ENCODE measurements at places on chromosomes 3 and 15.

DNA sequence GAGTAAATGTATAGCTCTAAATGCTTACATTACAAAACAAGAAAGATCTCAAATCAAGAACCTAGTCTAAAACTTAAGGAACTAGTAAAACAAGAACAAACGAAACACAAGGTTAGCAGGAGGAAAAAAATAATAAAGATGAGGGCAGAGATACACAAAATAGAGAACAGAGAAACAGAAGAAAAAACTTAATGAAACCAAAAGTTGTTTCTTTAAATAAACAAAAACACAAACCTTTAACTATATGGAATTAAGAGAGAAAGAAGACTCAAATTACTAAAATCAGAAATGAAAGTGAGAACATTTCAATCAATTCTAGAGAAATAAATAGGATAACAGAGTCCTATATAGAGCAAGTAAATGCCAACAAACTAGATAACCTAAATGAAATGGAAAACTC is 59.6 kb downstream of the DLG1 start:
- no peak for DNase-seq
- no peak overlapping the region for H3K27ac ChIP-seq
- no peak overlapping the region for H3K4me3 ChIP-seq
- H3K27me3 ChIP-seq, result no peaks in the 10 kb centered on the region

- no peak overlapping the region for H3K4me3 ChIP-seq
- H3K36me3 ChIP-seq, result peaks cover 19% of the 10 kb centered on the region
- no peak overlapping the region for H3K27ac ChIP-seq
- H3K27me3 ChIP-seq, result no peaks in the 10 kb centered on the region
- DNase-seq, result no peak
Observed at GRCh38 chr3:196558476-196558875, 9.9 kb downstream of the WDR53 start.

GRCh38 chr15:88646951-88647350 is 8.1 kb downstream of the ISG20 start:
- no peak overlapping the region for H3K4me3 ChIP-seq
- DNase-seq, result no peak
- peak overlapping the region; percentile 47 for H3K27ac ChIP-seq
- H3K36me3 ChIP-seq, result peaks cover 80% of the 10 kb centered on the region
- H3K4me1 ChIP-seq, result peaks cover 88% of the 10 kb centered on the region
- no peaks in the 10 kb centered on the region for H3K27me3 ChIP-seq

- DNase-seq, result peak; percentile 48
- no peaks in the 10 kb centered on the region for H3K36me3 ChIP-seq
- H3K27ac ChIP-seq, result peak overlapping the region; percentile 82
- H3K27me3 ChIP-seq, result peaks cover 12% of the 10 kb centered on the region
Observed at GRCh38 chr3:25911525-25912295, 121.8 kb downstream of the OXSM start.

GRCh38 chr3:108388136-108389132 is 92.1 kb downstream of the HHLA2 start:
- H3K36me3 ChIP-seq, result no peaks in the 10 kb centered on the region
- peaks cover 20% of the 10 kb centered on the region for H3K4me1 ChIP-seq
- no peak overlapping the region for H3K27ac ChIP-seq
- no peak overlapping the region for H3K4me3 ChIP-seq
- no peak for DNase-seq

- no peak overlapping the region for H3K4me3 ChIP-seq
- H3K4me1 ChIP-seq, result peaks cover 12% of the 10 kb centered on the region
- no peak for DNase-seq
- H3K27ac ChIP-seq, result no peak overlapping the region
- H3K36me3 ChIP-seq, result no peaks in the 10 kb centered on the region
- H3K27me3 ChIP-seq, result no peaks in the 10 kb centered on the region
Observed at GRCh38 chr15:92043283-92043682, 189.8 kb downstream of the SLCO3A1 start.

DNA sequence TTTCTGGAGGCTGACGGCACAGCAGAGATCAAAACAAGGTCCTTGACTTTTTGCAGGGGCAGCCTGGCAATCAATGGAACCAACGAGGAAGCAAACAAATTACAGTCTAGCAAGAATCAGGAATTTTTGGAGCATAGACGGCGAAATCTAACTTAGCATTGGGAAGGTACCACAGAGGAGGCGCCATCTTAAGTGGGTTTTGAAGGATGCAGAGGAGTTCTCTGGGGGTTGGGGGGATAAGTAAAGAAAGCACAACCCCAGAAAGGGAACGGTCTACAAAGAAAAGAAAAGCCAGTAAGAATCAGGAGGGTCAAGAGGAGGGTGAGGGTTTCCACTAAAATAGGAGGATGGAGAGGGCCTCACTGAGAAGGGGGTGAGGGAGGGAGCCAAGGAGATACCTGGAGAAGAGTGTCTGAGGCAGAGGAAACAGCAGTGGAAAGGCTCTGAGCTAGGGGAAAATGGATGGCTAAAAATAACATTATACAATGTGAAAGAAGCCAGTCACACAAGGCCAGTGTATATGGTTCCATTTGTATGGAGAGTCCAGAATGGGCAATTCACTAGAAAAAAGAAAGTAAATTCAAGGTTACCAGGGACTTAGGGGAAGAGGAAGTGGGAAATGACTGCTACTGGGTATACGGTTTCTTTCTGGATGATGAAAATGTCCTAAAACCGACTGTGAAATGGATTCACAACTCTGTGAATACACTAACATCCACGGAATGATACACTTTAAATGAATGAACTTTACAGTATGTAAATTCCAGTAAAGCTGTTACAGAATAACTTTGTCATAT is 25.2 kb upstream of the IQSEC1 start:
- no peak overlapping the region for H3K27ac ChIP-seq
- H3K36me3 ChIP-seq, result no peaks in the 10 kb centered on the region
- H3K4me1 ChIP-seq, result peaks cover 4% of the 10 kb centered on the region
- no peak overlapping the region for H3K4me3 ChIP-seq
- H3K27me3 ChIP-seq, result peaks cover 7% of the 10 kb centered on the region

- no peak overlapping the region for H3K4me3 ChIP-seq
- no peak for DNase-seq
- H3K36me3 ChIP-seq, result no peaks in the 10 kb centered on the region
- H3K4me1 ChIP-seq, result no peaks in the 10 kb centered on the region
- no peaks in the 10 kb centered on the region for H3K27me3 ChIP-seq
Observed at GRCh38 chr15:25582886-25583285, 144.1 kb upstream of the UBE3A start.

DNA sequence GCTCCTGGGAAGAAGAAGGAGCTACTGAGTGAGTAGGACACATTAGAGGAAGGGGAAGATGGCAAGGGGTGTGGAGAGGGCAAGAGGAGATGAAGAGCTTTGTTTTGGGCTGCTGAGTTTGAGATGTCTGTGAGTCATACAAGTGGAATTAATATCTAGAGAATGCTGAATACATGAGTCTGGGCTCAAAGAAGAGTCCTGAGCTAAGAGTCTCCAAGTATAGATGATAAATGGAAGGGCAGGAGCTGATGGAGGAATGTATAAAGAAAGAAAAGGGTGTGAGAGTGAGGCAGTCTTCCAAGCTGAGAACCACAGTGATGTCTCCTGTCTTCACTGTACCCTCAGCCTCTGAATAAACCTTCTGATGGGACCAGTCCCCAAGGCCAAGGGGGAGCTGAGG is 205.5 kb upstream of the MRPL3 start:
- no peaks in the 10 kb centered on the region for H3K4me1 ChIP-seq
- H3K4me3 ChIP-seq, result no peak overlapping the region
- no peak for DNase-seq
- H3K36me3 ChIP-seq, result no peaks in the 10 kb centered on the region
